ENCODE measurements at places on chromosomes 3 and 15. TPM values are rescaled to one million over a fixed set of nuclear protein-coding genes. Genes with fewer than 3 reads are reported as not detected.

GRCh38 chr15:85276508-85276907, 103.9 kb upstream of the AKAP13 start:
- H3K4me1 ChIP-seq = no peaks in the 10 kb centered on the region
- H3K4me3 ChIP-seq = no peak overlapping the region
- no peaks in the 10 kb centered on the region for H3K36me3 ChIP-seq
- no peak for DNase-seq
- H3K27me3 ChIP-seq = no peaks in the 10 kb centered on the region
- H3K27ac ChIP-seq = no peak overlapping the region

CACNA2D3 gene
- total RNA-seq = 0.18 TPM

SOX14 gene
- total RNA-seq = not detected

GRCh38 chr15:65008983-65009382, 19.3 kb upstream of the SPG21 start:
- no peaks in the 10 kb centered on the region for H3K36me3 ChIP-seq
- no peak for DNase-seq
- H3K27ac ChIP-seq = no peak overlapping the region

- H3K4me3 ChIP-seq = no peak overlapping the region
- no peak overlapping the region for H3K27ac ChIP-seq
- no peaks in the 10 kb centered on the region for H3K36me3 ChIP-seq
- H3K4me1 ChIP-seq = no peaks in the 10 kb centered on the region
- no peak for DNase-seq
Observed at GRCh38 chr3:138371070-138371965, 22.9 kb downstream of the MRAS start.

- no peak overlapping the region for H3K4me3 ChIP-seq
- H3K36me3 ChIP-seq = no peaks in the 10 kb centered on the region
- no peaks in the 10 kb centered on the region for H3K4me1 ChIP-seq
Observed at GRCh38 chr3:39250116-39250747, 29.6 kb downstream of the CX3CR1 start.

DZIP1L gene
- total RNA-seq = 2.3 TPM

SLC35G2 gene
- total RNA-seq = 5.0 TPM

DNA sequence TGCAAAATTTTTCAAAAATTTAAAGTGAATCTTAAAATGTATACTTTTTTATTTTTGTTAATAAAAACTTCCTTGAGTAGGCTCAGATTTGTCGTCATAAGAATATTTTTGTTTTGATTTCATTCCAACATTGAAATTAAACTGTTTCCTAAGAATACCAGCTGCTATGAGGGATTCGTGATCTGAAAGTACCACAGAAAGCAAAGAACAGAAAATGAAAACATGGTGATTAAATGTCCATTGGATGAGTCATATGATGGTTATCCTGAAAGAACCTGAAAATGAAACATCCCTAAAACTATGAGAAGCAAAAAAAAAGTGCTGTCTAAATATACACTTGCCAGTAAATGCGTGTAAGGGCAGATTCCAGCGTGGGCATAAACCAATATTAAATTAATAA, 143.8 kb downstream of the GMNC start:
- H3K27ac ChIP-seq = no peak overlapping the region
- H3K4me1 ChIP-seq = no peaks in the 10 kb centered on the region
- H3K27me3 ChIP-seq = no peaks in the 10 kb centered on the region
- no peak for DNase-seq

ERICH6 gene
- total RNA-seq = not detected

DNA sequence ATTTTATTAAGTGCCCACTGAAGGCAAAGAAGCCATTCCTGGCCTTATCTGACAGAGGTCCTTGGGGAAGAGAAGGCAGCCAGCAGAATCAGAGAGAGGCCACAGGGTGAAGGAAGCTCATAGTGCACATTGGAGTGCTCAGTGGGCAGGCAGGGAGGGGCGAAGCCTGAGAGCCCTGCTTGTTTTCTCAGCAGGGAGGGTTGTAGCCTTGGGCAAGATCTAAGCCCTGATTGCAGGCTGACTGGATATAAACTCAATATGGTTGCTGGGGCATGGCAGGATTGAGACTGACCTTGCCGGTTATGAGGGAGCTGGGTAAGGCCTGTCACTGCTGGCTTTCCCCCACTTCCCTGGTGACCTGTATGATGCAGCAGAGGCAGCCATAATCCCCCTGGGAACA, 7.5 kb upstream of the IGSF11 start:
- H3K36me3 ChIP-seq = no peaks in the 10 kb centered on the region
- no peaks in the 10 kb centered on the region for H3K27me3 ChIP-seq
- no peak overlapping the region for H3K4me3 ChIP-seq
- DNase-seq = no peak

DNA sequence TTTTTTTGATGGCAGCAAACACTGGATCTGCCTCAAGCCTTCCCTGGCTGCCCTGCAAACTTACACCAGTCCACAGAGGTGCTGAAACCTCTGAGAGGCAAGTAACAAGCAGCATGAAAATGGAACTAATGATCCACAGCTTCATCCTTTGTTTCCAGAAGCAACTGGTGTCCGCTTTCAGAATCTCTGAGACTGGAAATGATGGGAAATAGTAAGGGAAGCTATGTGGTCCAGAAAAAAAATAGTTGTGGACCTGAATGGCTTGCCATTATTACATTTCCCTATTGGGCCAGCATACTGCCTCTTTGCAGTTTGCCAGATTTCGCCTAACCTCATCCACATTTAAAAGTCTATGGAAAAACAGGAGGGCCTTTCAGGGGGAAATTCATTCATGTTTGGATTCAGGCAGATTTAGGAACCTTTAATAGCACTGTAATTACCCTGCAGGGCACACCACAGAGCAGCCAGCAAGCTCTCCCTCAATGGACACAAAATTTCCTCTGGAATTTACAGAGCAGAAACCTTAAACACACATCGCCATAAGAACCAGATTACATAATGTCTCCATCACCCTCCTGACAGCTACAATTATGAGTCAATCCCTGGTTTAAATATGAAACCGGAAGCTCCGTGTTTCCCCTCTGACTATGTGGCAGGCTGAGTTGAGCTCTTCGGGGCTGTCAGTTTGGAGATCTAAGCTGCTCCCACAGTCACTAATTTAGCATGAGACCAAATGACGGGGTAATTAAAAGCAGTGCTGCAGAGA, 134.4 kb downstream of the TMCO5A start:
- peak overlapping the region; percentile 57 for H3K27ac ChIP-seq
- H3K4me3 ChIP-seq = peak overlapping the region; percentile 44
- DNase-seq = peak; percentile 78
- no peaks in the 10 kb centered on the region for H3K27me3 ChIP-seq
- H3K36me3 ChIP-seq = no peaks in the 10 kb centered on the region

All from PC-9 (cell line).